Activated gamma-delta T cell treated with anti-CD3 and anti-CD28 coated beads, Interleukin-2, amount 50 U/mL, for 16 hours (primary cell): ENCODE measurements at places on chromosomes 12 and 14.

DNA sequence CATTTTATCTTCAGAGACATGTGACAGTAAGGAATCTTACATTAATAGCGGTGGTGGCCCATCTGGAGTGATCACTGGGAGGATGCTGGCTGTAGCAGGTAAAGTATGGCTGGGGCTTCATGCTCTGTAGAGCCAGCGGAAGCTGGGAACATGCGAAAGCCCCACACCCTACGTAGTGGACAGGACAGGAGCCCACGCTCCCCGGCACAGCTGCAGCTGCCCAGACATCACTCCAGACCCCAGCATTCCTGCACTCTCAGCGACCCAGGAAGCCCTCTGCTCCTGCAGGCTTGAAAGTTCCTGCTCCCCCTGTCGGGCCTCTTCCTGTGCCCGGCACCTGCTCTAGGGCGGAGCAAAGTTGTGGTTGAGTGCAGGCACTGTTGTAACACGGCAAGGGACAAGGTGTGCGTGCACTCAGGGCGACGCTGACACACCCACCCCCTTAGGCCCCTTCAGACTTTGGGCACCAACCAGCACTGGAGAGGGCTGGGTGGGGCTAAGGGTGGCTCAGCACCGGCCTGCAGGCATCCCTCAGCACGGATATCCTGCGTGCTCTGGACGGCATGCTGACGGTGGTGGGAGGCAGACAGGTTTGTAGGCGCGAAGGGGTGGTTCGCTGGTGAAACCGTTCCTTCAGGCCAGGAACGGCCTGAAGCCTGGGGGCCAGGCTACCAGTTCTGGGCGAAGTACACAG lies 568.3 kb downstream of the FSCB start:
- no peak for DNase-seq

DNA sequence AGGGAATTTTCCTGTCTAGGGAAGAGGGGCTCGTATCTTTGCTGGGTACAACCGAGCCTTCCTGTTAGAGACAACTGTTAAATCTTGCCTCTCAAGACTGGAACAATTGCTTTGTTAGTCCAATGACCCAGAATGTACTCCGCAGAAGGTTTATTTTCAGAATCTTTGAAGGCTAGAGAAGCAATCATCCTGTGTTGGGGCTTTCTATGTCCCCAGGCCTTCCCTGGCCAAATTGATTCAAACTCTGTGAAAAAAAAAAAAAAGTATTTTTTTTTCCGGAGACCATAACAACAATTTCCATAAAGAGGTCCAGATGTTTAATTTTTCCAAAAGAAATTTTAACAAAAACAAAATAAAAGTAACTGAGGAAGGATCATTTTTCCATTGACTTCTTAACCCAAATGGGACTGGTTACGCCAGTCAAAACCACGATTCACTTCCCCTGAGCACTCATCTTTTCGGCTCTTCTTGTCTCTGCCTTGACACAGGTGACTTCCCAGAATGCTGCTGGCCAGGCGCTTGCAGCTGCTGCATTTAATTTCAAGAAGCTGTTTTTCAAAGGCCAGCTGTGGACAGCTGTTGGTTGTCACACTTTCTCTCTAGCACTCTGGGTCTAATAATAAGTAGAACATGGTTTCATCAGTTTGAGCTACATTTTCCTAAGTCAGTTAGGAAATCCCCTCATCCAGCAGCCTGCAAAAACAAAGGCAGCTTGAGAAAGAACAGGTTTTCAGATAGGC lies 81.6 kb upstream of the MANSC4 start:
- no peak for DNase-seq

DNA sequence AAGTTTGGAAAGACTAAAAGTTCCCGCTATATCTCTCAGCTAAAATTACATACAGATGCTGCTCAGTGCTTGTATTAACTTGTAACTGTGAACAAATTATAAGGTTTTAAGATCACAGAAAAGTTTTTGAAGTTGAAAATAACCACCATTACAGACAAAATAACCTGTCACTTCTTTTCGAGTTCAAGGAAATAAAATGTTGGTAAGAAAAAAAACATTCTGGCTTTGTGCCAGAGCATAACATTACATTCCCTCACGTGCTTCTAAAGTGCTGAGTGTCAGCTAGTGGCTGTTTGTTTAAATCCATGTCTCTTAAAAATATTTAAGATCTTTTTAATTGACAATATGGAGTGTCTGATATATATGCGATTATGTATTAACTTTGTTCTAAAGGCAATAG lies 27.2 kb upstream of the ADAMTS20 start:
- DNase-seq: no peak

DNA sequence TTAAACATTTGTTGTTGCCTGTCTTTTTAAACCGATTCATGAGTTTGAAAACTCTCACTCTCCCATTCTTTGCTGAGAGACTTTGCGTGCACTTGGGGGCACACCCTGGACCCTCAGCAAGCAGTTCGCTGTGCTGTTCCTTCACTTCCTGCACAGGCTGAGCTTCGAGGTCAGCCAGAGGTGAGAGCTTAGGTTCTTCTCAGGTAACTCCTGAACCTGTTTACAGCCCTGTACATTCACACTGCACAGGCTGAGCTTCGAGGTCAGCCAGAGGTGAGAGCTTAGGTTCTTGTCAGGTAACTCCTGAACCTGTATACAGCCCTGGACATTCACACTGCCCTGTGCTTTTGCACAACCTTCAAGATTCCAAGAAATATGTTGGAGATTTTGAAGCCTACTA lies 9.8 kb upstream of the CLECL1 start:
- no peak for DNase-seq

DNA sequence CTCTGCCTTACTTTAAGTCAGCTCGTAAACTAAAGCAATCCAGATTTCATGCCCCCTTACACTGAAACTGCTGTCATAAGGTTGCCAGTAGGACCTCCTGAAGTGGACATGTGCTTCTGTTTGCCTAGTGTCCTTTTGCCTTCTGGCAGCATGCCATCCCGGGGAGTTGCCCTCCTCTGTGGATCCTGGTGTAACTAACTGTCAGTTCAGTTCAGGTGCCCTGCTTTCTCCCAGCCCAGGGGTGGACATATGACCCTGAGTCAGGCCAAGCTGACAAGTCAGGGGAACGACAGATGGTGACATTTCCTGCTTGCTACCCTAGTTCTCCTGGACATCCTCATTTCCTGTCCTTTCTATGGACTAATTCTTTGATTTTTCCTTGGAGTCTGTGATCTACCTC lies 25.6 kb downstream of the AKAP6 start:
- no peak for DNase-seq

GRCh38 chr14:96189281-96189711 lies 15.3 kb upstream of the BDKRB2 start:
- no peak for DNase-seq

GRCh38 chr14:33352821-33353220 lies 414.1 kb downstream of the NPAS3 start:
- no peak for DNase-seq

DNA sequence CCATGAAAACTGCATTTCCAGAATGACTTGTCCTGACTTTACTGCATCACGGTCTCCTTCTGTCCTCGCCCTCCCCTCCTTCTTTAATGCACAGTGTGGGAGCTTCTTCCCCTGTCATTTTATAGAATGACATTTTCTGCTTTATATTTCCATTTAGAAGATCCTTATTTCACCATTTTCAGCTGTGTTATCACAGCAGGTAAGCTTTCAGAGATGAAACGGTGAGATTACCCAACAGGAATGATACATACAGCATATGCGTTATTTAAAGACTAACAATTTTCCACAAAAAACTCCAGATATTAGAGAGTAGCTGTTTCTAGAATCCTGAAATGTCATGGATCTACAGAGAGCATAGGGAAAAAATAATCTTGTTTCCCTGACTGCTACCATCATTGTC lies 27.3 kb upstream of the PZP start:
- no peak for DNase-seq

DNA sequence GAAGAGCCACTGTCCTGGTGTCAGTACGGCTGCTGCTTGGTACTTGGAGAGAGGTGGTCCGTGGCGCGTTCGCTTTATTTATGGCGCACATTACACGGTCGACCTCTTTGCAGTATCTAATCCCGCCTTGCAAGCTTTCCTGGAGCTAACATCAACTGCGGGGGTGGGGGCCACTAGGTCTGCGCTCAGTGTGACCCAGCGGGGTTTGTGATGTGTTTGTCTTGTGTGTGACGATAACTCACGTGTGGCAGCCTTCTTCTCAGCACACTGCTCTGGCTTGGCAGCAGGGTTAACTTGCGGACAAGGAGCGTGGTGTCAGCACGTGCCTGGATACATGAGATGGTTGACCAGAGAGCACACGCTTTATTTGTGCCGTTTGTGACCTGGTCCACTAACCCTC lies 122.2 kb upstream of the RTL1 start:
- DNase-seq: no peak

GRCh38 chr14:34053666-34054065 lies 102.8 kb upstream of the EGLN3 start:
- no peak for DNase-seq

GRCh38 chr14:20608383-20609110 lies 17.4 kb upstream of the RNASE12 start:
- DNase-seq: no peak

GRCh38 chr12:8689681-8690080 lies 8.1 kb upstream of the RIMKLB start:
- no peak for DNase-seq

- no peak for DNase-seq
These were observed at the start of gene HOXC12 for GRCh38 chr12:53954694-53955035. Gene HOXC12 (plus strand): TSS chr12:53954903. CDS start chr12:53954930, 27 bp downstream.

GRCh38 chr14:78989221-78989620 lies 819.0 kb downstream of the NRXN3 start:
- no peak for DNase-seq

DNA sequence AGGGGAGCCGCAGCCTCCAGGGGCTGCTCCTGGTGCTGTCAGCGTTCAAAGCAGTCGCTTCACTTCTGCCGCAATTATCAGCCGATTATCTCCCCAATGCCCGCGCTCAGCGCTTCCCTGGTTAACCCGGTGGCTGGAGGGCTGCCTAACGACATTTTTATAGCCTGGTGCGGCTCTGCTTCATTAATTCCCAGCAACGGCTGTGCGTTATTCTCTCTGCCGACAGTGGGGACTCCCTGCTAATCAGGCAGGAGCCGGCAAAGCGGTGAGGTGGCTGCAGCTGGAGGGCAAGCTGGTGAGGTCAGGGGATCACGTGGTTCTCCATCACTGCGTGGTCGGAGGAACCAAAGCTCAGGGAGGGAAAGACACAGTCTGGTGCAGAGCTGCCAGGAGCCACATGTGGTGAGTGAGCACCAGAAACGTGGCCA lies 62.9 kb downstream of the GLRX5 start:
- DNase-seq: no peak

GRCh38 chr12:74250891-74251290 lies 286.7 kb upstream of the ATXN7L3B start:
- DNase-seq: no peak

GRCh38 chr14:20204721-20205120 lies 14.0 kb downstream of the OR11G2 start:
- DNase-seq: no peak

DNA sequence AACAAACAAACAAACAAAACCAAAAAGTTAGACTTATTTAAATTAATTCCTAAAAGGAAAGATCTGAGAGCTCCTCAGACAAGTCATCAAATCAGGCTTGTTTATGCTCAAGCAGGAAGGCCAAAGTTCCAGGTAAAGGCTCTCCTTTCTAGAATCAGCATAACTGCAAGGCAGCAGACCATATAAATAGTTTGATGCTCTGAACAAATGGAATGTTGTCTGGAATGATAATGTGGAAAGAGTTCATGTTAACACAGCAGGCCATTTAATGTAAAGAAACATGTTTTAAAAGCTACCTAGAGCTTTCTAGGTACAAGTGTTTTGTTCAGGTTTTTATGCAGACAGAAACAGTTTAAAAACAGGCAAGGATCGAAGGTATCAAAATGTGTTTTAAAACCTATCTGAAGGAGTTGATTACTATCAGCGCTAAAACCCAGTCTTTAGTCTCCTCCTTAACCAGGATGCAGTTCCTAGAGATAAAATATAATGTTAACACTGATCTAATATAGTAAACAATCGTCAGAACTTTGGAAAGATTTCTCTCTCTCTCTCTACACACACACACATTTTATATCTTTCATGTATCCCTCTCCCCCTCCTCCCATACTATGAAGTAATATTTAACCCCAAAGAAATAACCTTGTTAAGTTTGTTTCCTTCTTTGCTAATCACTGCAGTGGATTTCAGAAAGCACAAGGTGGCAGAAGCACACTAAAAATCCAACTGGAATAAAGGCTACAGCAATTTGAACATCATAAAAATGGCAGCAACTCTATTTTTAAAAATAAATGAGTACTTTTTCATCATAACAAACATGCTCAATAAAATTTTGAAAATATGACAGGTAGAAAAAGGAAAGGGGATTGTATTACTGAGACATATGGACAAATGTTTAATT lies 135.5 kb downstream of the PAWR start:
- no peak for DNase-seq

DNA sequence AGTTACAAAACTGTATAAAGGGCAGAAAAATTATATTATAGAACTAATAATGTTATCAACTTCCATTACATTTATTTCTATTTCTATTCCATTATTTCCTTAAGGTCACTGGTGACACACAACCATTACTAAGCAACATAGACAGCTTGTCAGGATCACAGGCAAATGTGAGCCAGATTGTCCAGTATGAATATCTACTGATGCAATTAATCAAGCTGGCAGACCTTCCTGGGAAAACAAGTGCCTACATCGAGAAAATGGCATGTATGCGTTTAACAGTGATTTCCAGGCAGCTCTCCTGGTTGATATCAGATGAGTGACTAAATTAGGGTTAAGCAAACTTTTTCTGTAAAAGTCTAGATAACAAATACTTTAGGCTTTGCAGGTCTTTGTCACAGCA lies 36.9 kb upstream of the TSPAN8 start:
- no peak for DNase-seq

DNA sequence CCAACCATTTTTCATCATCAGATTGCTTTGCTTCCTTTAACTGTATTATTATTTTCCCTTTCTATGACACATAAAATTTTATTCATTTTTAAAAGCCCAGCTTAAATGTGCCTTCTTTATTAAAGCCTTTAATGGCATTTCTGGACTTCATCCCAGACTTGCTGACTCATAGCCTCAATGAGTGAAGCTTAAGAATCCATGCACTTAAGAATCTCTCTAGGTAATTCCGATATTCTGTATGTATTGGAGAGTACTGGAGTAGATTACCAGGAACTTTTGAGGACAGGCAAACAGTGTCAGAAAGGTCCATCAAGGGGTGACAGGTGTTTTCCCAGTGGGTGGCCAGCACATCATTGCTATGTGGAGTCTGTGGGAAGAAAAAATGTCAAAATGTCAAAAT lies 107.9 kb downstream of the PTPRQ start:
- DNase-seq: no peak

DNA sequence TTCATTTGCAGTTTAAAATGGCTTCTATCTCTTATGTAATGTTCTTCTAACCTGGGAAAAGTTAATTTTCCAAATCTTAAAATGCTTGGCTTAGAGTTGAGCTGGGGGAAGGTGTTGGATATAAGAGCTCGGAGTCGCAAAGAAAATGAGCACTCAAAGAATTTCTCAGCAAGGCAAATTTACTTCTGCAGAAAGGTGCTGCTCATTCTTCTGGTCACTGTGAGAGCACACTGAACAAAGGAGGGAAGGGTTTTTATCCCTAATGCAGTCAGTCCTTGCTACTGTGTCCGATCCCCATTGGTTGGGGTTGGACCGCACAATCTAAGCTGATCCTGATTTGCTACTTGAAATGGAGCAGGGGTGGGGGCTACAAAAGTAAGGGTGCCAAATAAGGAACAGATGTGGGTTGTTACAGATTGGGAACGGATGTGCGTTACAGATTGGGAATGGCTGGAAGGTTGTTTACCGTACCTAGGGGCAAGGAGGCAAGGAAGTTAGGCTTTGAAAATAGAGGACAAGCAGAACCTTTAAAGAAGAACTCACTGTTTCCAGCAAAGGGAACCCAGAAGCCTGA lies 19.4 kb downstream of the TXNRD1 start:
- DNase-seq: no peak

GRCh38 chr14:96051231-96051630 lies 12.1 kb downstream of the C14orf132 start:
- no peak for DNase-seq
